Ascending aorta (tissue), 2 donors: ENCODE measurements at places on chromosomes 2 and 18.

DNA sequence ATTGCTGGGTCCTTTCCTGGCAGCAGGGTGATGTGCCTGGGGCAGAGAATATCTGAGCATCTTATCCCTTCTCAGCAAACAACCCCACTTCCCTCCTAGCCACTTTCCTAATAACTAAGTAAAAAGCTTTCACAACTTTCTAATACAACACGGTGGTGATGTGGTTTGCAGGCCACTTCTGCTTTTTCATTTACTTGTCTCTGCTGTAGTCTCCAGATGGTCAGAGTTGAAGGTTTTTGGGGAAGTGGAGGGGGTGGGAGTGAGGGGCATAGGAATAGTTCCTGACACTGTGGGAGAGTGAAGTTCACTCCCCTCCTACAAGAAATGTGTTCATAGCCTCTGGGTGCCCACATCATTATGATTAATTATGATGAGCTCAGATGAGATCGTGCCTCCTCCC lies 11.6 kb downstream of the OXER1 start:
- no peak for DNase-seq

- no peak for DNase-seq
Observed at GRCh38 chr2:12543978-12544558, 172.7 kb upstream of the TRIB2 start.

DNA sequence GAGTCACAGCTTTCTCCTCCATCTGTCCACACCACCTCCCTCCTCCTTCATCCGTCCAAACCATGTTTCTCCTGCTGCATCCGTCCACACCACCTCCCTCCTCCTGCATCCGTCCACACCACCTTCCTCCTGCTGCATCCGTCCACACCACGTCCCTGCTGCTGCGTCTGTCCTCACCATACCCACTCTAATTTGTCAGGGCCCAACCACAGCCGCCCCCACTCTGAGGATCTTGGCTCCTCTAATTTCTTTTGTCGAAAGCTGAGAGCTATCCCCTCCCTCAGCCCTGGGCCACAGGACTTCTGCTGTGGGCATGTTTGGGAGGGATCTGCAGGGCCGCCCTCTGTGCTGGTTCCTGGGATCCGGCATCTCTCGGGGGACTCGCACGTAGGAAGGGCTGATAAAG lies 67.4 kb downstream of the TPO start:
- DNase-seq = no peak

- no peak for DNase-seq
Observed at GRCh38 chr2:222442665-222443064, 18.3 kb downstream of the SGPP2 start.

DNA sequence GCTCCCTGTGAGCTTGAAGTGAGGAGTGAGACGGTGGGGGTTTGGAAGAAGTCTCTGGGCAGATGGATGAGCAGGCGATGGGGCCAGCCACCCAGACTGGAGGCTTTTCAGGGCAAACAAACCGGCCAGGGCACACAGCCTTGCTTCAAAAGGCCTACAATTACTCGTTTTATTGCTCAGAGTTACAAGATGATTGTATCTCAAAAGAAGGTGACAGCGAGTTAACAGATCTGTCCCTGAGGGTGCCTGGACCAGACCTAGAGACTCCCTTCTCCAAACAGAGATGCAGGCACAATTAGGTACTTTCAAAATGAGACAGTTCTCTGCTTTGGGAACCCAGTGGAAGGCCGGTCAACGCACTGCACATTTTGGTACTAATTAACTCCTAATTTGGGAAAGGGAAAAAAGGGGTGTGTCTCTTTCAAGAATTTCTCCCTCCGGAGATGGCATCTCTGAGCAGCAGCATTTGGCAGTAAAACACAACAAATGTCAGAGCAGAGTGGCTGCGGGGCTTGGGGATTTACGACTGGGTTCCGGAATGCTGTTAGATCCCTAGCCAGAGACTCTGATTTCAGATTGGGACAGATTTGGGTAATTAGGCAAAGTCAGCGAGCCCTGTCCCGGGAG lies 226.7 kb downstream of the TTC32 start:
- no peak for DNase-seq

- DNase-seq = no peak
Observed at GRCh38 chr2:67498931-67499330, 101.8 kb downstream of the ETAA1 start.
